ENCODE measurements at places on chromosomes 7 and 10.

DNA sequence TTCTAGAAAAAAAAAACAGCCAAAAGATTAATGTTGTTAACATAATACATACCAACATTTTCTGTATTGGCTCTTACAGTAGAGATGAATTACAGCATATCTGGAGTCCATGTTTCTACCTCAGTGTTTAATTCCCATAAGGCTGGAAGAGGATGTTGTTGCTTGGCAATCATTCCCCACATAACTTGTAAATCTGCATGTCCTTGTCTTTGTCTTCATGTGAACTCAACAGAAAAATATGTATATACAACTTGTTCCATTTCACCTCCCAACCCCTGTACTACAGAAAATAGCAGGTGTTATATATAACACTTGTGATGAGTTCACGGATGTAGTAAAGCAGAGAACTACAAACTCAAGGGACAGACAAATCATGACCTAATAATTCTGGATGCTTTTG is 160.9 kb upstream of the SEMA3C start:
- no peak for DNase-seq

- no peak for DNase-seq
Measured at GRCh38 chr7:115748123-115748738, 282.3 kb downstream of the TFEC start.

- no peak for DNase-seq
Measured at GRCh38 chr10:130048081-130048480, 62.5 kb downstream of the C10orf143 start.

GRCh38 chr10:12194752-12195271 is 879 bp downstream of the NUDT5 start:
- DNase-seq, result no peak

GRCh38 chr7:121504482-121504881 is 108.4 kb upstream of the FAM3C start:
- no peak for DNase-seq

GRCh38 chr10:112361951-112362751 is 11.8 kb upstream of the ACSL5 start:
- DNase-seq, result peak; percentile 39

DNA sequence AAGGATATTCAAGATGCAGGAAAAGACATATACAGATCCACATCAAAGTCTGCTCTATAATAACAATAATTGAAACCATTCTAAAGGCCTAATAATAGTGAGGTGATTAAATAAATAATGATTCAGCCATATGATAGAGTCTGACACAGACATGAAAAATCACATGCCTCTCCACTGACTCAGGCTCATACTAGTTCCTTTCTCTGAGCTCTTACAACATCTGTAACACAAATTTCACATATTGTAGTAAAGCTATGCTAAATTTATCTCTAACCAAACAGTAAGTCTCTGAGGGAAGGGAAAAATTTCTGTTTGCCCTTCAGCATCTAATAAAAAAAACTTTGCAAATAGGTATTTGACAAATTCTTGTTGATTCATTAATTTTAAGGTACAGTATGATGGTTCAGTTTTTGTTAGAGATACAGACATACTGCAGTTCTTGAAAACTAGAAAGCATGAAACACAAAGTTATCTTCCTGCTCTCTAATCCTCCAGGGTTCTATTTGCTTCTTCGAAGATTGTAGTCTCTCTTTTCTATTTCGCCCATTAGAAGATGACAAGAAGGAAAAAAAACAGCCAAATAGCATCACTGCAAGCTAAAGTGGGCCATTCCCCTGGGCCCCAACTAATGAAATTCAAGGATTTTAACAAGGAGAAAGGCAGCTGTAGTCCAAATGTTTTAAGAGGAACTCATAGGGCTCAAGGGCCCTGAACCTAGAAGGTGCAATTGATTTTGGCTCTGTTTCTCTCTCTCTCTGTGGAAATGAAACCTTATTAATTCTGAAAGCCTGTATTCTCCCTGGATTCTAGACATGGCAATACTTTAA is 53.9 kb downstream of the CUBN start:
- DNase-seq, result no peak

DNA sequence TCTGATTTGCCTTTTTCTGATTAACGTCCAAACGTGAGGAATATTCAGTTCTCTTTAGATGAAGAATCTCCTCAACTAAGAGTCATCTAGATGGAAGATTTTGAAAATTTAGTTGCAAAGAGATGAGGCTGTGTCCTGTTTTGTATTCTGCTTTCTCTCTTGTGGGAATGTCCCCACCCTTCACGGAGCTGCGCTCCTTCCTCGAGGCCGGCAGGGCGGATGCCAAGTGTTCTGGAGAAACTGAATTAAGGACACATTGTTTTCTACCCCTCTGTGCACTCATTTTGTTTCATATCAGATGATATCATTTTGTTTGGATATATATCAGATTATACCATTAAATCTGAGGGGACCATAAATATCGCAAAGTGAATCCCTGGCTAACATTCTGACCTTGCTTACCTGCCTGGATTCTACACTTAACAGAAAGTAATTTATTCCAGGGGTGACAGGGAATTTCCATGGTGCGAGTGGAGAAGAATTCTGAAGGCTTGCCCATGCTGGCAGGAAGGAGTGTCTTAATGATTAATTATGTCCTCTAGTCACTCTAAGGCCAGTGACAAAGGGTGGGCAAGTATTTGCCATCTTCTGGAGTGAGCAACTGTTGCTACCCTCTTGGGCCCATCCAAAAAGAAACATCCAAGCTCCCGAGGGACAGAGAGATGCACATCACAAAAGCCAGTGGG is 47.9 kb upstream of the IGFBP3 start:
- no peak for DNase-seq

GRCh38 chr7:147513451-147513850 is 1077.1 kb upstream of the C7orf33 start:
- peak; percentile 62 for DNase-seq

DNA sequence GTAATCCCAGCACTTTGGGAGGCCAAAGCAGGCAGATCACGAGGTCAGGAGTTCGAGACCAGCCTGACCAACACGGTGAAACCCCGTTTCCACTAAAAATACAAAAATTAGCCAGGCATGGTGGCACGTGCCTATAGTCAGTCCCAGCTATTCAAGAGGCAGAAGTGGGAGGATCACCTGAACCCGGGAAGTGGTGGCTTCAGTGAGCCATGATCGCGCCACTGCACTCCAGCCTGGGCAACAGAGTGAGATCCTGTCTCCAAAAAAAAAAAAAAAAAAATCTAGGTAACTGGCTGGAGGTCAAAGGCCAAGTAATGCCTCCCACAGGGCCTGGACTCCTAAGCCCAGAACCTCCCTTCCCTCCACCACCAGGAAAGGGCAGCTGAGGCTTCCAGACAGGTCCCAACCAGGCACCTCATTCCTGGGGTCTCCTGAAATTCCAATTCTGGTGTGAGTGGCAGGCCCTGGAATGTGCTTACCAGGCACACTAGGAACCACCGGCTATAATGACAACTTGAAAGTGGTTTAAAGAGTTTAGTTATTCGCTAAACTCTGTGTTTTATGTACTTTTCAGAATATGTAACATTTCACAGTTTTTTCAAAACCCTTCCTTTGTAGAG is 86.9 kb upstream of the TNRC18 start:
- no peak for DNase-seq

- no peak for DNase-seq
Measured at GRCh38 chr10:47452495-47453140, 31.3 kb downstream of the ANXA8 start.

- DNase-seq, result no peak
Measured at GRCh38 chr10:69348816-69349541, 67.7 kb downstream of the TACR2 start.

GRCh38 chr7:78062214-78062613 is 263.6 kb downstream of the PHTF2 start:
- no peak for DNase-seq

DNA sequence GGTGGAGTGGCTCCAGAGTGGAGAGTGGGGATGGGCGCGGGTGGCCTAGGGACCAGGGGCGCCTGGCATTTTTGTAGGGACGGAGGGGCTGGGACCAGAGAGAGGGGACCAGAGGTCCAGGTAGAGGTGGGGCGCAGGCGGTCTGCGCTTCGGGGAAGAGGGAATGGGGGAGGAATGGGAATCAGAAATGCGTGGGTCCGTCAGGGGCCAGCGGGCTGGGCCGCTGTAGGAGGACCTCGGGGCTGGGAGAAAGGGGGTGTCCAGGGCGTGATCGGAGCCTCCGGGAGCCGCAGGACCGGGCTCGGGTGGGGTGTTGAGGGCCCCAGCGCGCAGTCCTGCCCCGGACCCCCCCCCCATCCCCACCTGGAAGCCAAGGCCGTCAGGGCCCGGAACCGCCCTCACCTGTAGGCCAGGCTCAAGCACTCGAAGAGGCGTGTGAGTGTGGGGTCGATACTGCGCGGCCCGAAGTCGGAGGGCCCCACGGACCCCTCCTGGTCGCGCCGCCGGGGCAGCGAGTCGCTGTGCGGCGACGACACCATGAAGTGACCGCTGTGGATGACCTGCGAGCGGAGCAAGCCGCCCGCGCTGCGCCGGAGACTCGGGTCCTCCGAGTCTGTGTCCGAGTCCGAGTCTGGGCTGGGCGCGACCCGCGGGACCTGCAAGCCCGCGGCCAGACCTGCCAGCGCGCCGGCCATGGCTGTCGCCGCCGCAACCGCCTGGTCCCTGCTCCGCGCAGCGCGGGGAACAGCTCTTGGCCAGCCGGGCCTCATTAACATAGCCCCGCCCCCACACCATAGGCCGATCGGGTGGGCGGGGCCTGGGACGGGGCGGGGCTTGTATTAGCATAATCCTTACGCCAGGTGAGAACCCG is at the start of gene MLXIPL:
MLXIPL (minus strand) TSS at position 725 of the 871 bp plus-strand sequence; CDS start at position 695, 30 bp downstream.
- peak; percentile 65 for DNase-seq

DNA sequence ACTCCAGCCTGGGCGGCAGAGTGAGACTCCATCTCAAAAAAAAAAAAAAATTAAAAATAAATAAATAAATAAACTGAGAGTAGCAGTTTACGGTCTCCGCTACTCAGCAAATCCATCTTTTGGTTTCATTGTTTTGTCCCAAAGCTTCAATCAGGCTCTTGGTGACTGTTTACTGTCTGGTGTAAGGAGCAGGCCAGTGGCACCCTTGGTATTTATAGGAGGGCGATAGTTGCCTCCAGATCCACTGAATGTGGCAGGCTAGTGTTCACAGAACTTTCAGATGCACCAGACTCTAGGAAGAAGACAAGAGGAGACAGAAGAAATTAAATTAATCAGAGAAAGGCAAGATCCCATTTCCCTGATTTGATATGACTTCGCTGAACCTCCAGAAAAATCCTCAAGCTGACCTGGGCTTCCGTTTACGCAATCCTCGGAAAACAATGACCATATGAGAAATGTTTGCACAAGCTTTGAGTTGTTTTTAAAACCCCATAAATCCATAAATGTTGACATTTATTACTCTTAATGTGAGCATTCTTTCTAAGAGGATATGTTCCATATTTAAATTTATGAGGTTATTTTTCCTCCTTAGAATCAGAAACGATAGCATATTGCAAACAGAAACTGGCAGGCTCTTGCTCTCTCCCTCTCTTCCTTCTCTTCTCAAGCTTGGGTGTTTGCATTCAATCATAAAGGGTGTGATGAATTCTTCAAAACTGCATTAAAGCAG is 7.1 kb upstream of the MUC3A start:
- no peak for DNase-seq

- DNase-seq, result no peak
Measured at GRCh38 chr10:22621726-22622125, 92.7 kb downstream of the PIP4K2A start.

GRCh38 chr10:119309423-119309770 is 102.0 kb downstream of the GRK5 start:
- DNase-seq, result no peak

- no peak for DNase-seq
Measured at GRCh38 chr10:5630112-5630436, 36.3 kb downstream of the ASB13 start.

GRCh38 chr10:28991333-28992270 is 297.3 kb upstream of the LYZL1 start:
- DNase-seq, result no peak

Measured in spinal cord (tissue), 10 donors.